Glutamatergic neuron (in vitro differentiated cells): ENCODE measurements at places on chromosomes 5 and 9. TPM values are rescaled to one million over a fixed set of nuclear protein-coding genes. Genes with fewer than 3 reads are reported as not detected.

NUDCD2 gene
- 19.2 TPM for total RNA-seq

DNA sequence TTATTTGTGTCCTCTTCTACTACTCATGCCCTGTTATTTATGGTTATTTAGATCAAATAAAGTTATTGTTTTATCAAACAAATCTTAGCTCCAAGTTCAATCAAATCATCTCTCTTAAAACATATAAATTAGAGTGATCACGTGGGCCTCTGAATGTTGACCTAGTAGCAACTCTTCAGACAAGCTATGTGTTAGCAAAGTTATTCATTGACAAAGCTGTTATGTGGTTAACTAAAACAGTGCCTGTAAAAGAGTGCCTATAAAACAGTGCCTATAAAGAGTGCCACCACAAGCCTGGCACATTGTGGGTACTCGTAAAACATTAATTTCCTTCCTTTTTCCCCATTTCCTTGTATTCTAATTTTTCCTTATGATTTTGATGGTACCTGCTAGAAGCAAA is 421.9 kb downstream of the HCN1 start:
- DNase-seq, result no peak

- DNase-seq, result no peak
Observed at GRCh38 chr5:73355108-73355507, 93.5 kb downstream of the FOXD1 start.

DNA sequence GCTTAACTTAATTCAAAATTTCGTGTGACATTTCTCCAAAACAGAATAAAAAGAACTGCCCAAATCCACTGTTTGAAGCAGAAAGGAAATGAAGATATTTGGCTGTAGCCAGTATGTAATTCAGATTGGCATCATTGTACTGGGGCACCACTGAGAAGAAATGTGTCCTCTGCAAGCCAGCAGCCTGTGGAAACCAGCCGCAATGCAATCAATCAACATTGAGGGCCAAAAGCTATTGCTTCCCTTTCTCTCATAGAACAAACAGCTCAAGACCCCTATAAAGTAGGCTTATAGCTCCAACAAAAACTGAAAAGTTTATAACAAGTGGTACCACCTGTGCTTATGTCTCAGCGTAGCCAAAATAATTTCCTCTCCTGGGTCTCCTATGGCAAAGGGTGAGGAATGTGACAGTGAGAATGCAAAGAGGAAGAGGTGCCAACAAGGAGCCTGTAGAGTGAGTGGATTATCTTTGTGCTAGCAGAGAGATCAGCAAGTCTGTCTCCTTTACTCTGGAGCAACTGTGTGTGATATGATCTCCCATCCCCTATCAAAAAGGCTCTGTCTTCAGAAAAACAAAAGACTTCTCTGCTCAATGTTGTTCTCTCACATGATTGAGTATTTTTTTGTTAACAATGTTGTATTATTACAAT is 1072.3 kb upstream of the DMAC1 start:
- no peak for DNase-seq

DNA sequence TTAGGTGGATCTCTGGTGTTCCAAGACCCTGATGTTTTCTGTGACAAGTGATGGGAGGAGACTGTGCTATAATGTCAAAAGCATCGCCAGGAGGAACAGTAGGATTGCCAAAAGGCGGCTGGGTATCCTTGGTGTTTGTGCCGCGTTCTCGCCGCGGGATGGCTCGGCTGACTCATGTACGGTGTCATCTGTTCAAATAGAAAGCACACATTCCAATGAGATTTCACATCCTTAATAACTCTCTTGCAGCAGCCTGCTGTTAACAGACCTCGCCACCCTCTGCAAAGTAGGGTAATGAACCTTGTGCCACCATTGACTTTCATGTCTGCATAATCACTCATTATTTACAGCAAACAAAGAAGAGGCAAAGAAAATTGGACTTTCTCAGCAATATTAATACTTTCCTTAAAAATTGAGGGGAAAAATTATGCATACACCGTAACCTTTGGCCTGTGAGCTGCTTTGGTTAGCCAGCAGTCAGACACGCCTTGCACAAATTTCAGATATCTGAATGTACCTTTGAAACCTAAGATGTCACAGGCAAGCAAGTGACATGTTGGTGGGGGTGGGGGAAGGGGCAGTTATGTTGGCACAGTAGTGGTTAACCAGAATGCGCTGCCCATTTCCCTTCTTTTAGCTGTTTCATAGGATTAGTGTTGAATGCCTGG is 289.4 kb downstream of the EFNA5 start:
- no peak for DNase-seq

GRCh38 chr9:1709347-1709746 is 305.8 kb upstream of the SMARCA2 start:
- DNase-seq, result no peak

GRCh38 chr5:82252744-82253143 is 25.4 kb downstream of the RPS23 start:
- DNase-seq, result no peak

DNA sequence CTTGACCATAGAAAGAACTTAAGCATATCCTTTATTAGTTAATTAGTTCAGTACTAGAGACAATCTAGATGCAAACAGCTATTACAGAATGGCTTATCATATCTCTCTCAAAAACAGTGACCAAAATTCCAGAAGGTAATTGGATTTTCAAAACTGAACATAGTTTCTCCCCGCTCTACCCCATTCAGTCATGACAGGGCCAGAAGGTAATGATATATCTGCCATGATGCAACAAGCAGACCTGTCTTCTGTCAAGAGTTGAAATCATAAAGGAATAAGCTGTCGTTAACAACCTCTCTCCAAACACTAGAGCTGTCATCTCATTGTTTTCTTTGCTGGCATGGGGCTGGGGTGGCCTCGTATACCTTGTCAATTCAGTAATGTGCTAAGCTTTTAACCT is 200.5 kb upstream of the POU5F2 start:
- no peak for DNase-seq

DNA sequence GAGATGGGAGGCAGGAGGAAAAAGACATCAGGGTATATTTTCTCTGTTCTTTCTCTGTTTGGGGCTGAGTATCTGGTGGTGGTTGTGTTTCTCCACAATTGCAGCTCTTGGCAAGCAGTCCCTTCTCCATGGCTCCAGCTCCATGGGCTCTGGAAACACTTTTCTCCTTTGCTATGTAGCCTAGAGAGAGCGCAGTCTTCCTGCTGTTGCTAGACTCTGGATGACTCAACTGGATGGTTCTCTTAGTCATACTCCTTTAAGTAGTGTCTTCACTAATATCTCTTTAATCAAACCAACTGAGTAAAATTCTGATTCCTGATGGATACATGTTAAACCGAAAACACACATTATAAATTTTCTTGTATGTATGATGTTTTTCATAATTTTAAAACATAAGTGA is 3.3 kb upstream of the PLGRKT start:
- no peak for DNase-seq

DNA sequence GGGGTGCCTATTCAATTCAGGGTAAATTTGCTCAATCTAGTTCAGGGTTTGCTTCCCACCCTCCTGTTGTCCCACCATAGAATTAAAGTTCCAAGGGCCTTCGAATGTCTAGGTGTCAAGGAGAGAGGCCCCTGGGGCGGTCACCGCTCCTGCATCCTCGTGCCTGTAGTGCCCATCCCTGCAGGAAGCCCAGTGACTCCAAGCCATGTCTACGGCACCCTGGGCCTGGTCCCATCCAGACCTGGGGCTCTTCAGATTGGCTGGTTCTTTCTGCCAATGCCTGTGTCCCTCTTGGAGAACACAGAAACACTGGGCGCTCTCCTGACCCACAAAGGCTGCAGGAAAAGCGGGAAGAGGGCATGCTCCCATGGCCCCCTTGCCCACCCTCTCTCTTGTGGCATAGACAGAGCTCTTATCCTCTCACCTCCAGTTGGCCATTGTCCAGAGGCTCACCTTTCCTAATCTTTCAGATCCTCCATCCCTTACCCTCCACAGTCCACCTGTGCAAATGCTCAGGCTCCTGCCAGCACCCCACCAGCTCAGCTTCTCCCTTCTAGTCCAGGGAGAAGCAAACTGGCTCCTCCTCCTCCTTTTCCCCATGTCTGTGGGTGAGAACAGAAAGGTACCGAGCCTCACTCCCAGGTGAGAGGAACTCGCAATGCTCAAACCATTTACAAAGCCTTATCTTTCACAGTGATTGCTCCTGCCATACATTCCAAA is 253.0 kb upstream of the IRX2 start:
- DNase-seq, result no peak

DNA sequence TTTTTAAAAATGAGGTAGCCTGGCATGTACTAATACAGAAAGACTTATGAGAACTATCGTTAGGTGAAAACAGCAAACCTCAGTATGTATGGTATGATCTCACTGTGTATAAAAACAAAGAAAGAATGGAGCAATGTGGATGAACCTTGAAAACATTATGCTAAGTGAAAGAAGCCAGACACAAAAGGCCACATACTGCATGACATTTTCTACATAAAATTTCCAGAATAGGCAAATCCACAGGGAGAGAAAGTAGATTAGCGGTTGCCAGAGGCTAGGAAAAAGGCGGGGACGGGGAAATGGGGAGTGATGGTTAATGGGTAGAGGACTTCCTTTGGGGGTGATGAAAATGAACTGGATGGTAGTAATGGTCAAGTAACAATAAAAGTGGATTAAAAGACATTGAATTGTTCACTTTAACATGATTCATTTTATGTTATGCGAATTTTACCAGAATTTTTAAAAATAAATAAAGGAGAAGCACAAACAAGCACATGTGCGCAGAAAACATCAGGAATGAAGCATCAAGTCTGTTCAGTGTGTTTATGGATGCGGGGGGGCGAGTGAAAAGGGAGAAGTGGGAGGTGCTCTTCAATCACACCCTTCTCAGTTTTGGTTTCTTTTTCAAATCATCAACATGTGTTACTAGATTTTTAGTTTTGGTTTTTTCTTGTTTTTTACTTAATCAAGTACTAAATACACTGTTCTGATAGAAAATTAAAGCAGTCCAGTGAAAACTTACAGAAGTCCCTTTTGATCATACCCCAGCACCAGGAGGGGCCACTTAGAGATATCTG is 16.3 kb downstream of the ROR2 start:
- DNase-seq, result no peak

GRCh38 chr5:124516567-124516966 is 229.9 kb downstream of the ZNF608 start:
- no peak for DNase-seq
